ENCODE measurements at places on chromosomes 2 and 18.

DNA sequence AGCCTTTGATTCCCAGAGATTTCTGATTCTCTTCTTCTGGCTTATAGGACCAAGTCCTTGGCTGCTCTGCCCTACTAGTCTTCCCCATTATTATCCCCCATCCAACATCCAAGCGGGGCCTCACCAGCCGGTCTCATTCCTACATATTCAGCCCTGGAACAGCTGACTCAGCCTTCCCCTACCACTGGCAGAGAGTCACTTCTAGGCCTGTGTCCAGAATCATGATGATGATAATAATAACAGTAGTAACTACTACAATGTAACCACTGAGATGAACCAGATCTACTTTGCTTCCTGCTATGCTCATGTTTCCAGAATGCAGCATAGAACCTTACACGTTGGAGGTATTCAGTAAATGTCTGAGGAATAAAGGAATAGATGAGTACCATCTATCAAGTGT lies 295.2 kb downstream of the SRBD1 start:
- DNase-seq = no peak

GRCh38 chr2:47422560-47422959 lies 19.6 kb downstream of the MSH2 start:
- no peak for DNase-seq

DNA sequence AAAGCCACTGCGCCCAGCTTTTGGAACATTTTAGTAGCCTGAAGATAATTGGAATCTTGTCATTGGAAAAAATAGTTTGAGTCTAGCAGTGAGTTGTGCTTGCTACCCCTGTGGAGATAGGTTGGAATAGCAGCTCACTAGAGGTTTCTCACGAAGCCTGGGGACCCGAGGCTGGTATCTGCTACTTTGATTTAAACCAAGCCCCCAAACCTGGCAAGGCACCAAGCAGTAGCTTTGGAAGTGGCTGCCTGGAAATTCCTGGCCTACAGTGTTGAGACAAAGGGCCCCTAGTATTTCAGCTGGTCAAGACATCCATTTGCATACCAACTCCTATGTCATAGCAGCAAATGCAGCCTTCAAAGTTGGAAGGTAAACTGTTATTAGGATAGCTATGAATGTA lies 42.1 kb downstream of the NOP58 start:
- no peak for DNase-seq

- DNase-seq = no peak
Observed at GRCh38 chr2:189232759-189233406, 53.3 kb upstream of the COL5A2 start.

- no peak for DNase-seq
Observed at GRCh38 chr18:24262087-24262486, 123.2 kb downstream of the CABYR start.

DNA sequence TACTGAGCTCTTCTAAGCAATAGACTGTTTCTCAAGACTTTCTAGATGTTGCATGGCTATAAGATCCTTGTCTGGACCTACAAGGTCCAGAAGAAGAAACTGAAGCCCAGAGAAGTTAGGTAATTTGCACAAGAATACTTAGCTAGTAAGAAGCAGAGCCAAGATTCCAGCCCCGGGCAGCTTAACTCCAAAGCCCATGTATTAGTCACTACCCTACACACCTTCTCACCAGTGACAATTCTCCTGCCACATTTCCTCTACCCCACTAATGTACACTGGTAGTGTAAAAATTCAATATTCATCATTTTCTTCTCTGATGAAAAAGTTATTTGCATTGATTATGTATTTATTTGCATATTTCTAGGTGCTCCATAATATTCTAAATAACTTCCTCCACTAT lies 95.5 kb upstream of the CREB1 start:
- DNase-seq = no peak

- no peak for DNase-seq
Observed at GRCh38 chr18:1253827-1254226, 349.2 kb downstream of the ADCYAP1 start.

- DNase-seq = no peak
Observed at GRCh38 chr2:39375917-39376316, 61.2 kb downstream of the MAP4K3 start.

GRCh38 chr2:1791685-1792435 lies 47.5 kb upstream of the PXDN start:
- DNase-seq = no peak

DNA sequence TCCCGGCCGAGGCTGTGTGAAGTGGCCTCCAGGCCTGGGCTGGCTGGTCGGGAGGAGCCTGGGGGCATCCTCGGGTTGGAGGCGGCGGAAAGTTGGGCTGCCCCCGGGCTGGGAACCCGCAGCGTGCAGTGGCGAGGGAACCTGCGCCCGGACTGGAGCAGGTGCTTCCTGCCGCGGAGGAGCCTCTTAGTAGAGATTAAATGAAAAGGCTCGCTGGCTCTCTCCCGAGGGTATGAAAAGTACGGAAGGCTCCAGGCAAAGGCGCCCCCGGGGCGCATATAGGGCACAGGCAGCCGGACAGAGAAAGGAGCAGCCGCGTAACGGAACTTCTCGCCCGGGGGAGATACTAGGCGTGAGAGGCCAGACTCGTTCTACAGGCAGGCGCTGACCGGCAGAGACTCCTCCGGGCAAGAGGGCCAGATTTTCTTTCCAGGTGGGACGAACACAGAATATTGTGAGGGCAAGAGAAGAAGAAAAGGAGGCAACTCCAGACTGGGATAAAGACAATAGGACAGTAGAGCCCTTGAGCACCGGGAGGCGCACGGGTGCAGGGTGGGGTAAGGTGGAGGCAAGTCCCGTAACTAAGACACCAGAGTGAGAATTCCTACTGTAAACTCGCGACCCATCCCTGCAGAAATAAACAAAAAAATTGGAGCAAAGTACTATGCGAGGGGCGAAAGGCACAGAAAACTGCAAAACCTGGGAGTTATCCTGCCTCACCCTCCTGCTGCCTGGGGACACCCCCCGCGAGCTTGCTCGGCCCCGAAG lies 816 bp downstream of the CDH2 start:
- DNase-seq = no peak

DNA sequence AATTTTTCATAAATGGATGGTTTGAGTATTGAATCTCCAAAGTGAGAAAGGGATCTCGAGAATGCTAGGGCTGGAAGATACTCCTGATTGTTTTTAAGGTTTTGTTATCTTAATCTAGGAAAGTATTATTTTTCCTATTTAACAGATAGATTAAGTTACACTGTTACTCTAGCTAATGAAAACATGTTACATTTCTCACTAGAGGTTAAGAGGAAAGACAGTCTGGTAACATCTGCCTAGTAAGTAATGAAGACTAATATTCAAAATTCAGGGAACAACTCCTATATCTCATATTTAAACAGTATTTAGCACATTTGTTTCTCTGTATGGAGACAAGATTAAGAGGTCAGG lies 2.0 kb downstream of the GALNT3 start:
- no peak for DNase-seq

- no peak for DNase-seq
Observed at GRCh38 chr18:46040747-46041104, 31.3 kb downstream of the PSTPIP2 start.

GRCh38 chr2:54560146-54560881 lies 104.2 kb downstream of the SPTBN1 start:
- peak; percentile 36 for DNase-seq

DNA sequence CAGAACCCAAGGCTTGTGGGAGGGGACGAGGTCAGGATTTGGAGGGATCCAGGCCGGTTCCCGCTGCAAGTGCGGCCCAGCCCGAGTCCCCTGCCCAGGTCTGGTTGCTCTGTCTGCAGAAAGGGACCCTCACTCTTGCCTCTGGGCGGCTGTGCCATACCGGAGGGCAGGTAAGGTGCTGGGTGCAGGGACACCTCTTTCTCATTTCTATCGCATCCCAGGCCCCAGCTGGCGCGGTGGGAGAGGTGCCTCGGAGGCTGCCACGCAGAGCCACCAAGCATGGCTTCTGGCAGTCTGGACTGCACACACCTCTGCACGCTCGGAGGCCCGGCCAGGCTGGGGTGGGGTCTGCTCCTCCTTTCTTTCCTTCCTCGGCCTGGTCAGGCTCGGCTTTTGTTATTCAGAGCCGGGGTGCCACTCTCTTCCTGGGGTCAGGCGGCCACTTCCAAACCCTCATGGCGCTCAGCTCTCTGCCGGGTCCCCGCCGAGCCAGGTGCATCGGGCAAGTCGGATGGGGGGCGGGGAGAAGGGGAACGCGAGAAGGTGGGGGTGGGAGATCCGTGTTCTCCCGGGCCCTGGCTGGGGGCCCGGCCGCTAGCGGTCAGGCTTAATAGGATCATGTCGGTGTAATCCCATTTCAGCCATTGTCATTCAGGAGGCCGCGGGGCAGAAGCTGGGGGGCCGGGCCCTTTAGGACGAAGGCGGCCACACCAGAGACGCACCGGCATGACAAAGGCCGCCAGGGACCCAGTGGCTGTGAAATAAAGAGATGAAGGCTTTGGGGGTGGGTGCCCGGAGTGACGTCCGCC lies 9.0 kb downstream of the GBX2 start:
- DNase-seq = no peak

- DNase-seq = no peak
Observed at GRCh38 chr2:52960881-52961280, 806.7 kb upstream of the CHAC2 start.

GRCh38 chr2:151299920-151300539 lies 10.6 kb upstream of the NMI start:
- DNase-seq = no peak

DNA sequence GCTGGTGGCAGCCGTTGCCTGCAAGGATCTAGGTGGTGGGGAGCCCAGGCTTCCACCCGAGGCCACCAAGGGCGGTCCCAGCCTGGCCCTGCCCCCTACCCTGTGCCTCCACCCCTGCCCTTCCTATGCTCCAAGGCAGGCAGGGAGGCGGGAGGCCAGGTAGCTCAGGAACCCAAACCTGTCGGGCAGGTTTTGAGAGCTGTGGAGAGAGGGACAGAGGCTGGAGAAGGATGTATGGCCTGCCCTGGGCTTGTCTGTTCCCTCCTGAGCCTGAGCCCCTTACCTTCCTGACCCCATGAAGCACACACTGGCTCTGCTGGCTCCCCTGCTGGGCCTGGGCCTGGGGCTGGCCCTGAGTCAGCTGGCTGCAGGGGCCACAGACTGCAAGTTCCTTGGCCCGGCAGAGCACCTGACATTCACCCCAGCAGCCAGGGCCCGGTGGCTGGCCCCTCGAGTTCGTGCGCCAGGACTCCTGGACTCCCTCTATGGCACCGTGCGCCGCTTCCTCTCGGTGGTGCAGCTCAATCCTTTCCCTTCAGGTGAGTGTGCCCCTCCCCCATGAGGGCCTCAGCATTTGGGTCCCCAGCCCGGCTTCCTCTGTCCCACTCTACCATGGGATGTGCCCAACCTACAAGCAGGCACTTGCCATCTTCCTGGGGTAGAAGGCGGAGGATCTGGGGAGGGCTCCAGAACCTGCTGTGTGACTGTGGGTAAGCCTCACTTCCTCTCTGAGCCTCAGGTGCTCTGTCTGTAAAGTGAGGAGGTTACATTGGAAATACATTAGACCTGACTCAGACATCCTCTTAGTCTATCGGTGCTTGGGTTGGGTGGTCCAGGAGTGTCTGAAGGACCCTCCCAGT lies at the start of gene PROM2:
PROM2 (plus strand) TSS at position 159 of the 860 bp plus-strand sequence; CDS start at position 296, 137 bp downstream.
- no peak for DNase-seq

- DNase-seq = no peak
Observed at GRCh38 chr2:240916571-240917008, 10.5 kb downstream of the CROCC2 start.

- DNase-seq = no peak
Observed at GRCh38 chr2:240526521-240526920, 31.3 kb downstream of the ANKMY1 start.

DNA sequence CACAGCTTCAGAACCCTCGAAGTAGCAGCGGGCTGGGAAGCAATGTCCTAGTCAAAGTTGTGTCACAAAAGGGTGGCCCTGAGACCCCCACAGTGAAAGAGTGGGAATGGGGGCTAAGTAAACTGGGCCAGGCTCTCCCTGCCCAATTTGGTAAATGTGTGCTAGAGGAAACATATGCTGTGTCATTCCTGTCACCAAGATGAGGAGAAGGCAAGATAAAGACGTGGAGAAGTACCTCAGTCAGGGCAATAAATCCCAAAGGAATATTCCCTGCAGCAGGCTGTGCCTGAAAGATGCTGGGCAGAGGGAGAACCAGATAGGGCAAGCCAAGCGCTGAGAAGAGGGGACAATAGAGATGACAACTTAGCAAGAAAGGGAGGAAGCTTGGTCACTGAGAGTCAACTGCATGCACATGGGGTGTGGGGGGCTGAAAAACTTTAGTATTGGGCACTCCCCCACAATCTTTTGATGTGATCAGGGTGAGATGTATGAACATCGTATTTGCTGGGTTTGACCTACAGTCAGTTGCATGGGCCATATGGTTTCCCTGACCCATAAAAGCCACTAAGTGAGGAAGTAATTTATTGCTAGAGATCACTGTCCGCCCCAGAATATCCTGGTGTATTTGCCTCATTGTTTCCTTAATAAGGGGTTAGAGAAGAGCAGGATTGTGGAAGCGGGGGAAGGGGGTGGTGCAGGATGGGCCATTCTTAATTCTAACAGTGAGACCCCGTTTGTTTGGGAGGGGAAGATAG lies 49.9 kb upstream of the CXCR4 start:
- DNase-seq = no peak

GRCh38 chr2:152508446-152508845 lies 173.5 kb downstream of the FMNL2 start:
- no peak for DNase-seq

DNA sequence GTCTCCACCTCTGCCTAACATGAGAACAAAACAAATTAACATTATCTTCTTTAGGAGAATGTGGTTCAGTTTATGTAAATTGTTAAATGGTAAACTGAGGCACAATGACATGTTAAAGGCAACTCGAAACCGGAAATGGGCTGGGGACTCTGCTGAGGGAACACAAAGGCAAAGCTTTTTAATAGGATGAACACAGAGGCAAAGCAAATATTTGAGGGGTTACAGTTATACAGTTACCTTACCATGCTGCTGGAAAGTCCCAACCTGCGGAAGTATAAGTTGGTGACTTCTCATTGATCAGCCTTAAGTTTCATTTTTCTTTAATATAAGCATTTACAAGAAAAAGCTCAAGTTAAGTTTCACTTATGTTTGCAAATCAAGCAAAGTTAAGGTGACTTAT lies 195.0 kb downstream of the DLGAP1 start:
- no peak for DNase-seq

- DNase-seq = no peak
Observed at GRCh38 chr2:240024766-240025165, 376 bp downstream of the NDUFA10 start.

DNA sequence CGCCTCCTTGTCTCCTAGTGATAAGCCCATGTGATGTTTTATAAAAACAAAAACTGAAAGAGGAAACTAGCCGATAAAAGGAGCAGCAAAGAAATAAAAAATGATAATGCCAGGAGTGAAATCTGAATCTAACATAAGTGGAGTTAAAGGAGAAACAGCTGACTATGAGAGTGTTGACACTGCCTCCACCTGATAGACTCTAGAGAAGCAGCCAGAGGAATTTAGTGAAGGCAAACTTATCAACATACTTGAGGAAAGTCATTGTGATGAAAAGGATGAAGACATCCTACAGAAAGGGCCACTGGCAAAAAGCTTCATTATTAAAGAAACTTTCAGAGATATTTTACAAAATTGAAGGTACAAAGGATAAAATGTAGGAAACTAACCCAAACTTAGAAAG lies 1.9 kb downstream of the M1AP start:
- DNase-seq = no peak

GRCh38 chr18:80233201-80233835 lies 14.0 kb downstream of the PARD6G start:
- no peak for DNase-seq
